Left lobe of liver (tissue), 2 donors: ENCODE measurements at places on chromosomes 7 and 10. TPM values are rescaled to one million over a fixed set of nuclear protein-coding genes. Genes with fewer than 3 reads are reported as not detected.

Gene CRTAC1
- 0.28 TPM for total RNA-seq

DNA sequence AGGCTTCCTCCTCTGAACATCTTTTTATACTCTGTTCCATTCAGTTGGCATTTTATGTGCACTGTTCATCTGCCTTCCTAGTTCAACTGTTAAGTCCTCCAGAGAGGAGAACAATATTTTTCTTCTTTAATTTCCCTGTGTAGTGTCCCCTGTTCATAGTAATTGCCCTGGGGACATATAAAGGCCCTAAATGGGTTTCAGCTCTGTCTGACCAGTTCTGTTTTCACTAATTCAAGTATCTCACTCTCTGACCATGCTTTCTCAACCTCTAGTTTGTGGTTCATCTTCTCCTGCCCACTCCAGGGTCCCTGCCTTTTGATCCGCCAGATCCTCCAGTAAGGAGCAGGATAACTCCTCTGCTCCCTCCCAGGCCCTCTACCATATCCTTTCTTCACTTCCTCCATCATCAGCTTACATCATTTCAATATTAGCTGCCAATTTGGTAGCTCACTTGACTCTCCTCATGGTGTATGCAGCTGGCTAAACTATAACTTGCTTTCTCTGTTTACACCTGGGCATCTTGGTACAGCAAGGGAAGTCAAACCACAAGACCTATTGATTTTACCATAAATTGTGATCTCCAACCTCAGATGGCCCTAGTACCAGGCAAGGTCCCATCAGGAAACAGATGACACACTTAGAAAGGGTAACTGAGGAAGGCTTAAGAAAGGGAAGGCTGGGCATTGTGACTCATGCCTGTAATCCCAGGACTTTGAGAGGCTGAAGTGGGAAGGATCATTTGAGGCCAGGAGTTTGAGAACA lies 17.7 kb upstream of the C10orf67 start:
- no peak for DNase-seq

Gene MYL10
- not detected for total RNA-seq

DNA sequence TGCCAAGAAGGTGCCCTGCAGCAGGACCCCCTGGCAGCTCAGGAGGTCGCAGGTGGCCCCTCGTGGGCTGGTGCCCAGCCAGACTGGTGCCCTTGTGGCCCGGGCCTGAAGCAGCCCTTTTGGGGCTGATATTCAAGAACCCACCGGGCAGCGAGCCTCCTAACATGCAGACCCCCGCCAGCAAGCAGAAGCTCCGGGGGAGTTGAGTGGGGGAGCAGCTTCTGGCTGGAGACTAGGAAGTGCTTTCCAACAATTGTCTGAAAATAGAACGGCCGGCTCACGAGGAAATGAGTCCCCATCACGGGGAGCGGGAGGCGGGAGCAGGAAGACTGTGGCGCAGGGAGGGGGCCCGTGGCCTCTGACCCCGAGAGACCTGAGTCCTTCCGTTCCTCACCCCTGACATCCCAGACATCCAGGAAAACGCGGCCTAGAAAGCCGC lies 9.5 kb upstream of the INTS1 start:
- no peak for DNase-seq

Gene LMTK2
- total RNA-seq, result 12.7 TPM

Gene ITPRID1
- not detected for total RNA-seq

Gene CDH23
- total RNA-seq, result 20.9 TPM

GRCh38 chr7:24504040-24504439 lies 69.2 kb upstream of the PALS2 start:
- DNase-seq, result no peak

DNA sequence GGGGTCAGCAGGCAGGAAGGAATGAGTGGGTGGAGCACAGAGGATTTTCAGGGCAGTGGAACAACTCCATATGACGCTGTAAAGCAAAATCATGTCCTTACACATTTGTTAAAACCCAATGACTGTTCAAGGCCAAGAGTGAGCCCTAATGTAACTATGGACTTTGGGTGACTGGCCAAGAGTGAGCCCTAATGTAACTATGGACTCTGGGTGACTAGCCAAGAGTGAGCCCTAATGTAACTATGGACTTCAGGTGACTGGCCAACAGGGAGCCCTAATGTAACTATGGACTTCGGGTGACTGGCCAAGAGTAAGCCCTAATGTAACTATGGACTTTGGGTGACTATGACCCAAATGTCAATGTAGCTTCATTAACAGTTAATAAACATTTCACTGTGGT lies 52.0 kb downstream of the PAXIP1 start:
- DNase-seq, result no peak

GRCh38 chr10:121171825-121172787 lies 320.9 kb downstream of the WDR11 start:
- no peak for DNase-seq

DNA sequence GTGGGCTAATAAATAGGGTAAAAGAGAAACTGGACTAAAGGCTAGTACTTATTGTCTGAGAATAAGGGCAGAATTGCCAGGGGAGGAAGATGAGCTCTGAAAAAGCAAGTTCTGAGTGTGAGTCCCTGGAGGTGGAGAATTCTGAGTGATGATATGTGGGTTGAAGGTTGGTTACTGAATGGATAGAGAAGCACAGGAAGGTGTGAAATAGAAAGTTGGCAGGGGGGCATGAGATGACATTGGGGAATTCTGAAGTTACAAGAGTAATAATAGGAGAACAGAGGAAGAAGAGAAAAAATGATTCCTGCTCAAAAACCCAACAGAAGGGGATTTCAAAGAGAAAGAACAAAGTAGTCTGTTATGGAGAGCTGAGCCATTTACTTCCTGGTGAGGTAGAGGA lies 76.9 kb downstream of the PRKCQ start:
- DNase-seq, result no peak

Gene MEIG1
- not detected for total RNA-seq

Gene TOMM7
- 146 TPM for total RNA-seq

DNA sequence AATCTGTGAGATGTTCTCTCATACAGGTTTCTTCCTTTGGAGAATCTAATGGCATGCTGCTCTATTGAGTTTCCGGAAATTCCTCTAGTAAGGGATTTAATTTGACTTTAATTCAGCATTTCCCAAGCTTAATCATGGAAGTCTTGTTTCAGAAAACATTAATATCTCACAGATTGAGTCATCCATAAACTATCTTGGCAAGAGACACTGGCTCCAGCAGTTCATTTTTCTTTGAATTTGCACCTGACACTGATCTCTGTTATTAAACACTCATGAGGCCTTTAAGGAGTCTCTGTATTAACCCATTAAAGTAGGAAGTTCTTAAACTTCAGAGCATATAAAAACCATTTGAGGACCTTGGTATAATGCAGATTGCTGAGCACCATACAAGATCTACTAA lies 3.6 kb upstream of the ITGB8 start:
- no peak for DNase-seq

Gene HOXA7
- total RNA-seq, result not detected

DNA sequence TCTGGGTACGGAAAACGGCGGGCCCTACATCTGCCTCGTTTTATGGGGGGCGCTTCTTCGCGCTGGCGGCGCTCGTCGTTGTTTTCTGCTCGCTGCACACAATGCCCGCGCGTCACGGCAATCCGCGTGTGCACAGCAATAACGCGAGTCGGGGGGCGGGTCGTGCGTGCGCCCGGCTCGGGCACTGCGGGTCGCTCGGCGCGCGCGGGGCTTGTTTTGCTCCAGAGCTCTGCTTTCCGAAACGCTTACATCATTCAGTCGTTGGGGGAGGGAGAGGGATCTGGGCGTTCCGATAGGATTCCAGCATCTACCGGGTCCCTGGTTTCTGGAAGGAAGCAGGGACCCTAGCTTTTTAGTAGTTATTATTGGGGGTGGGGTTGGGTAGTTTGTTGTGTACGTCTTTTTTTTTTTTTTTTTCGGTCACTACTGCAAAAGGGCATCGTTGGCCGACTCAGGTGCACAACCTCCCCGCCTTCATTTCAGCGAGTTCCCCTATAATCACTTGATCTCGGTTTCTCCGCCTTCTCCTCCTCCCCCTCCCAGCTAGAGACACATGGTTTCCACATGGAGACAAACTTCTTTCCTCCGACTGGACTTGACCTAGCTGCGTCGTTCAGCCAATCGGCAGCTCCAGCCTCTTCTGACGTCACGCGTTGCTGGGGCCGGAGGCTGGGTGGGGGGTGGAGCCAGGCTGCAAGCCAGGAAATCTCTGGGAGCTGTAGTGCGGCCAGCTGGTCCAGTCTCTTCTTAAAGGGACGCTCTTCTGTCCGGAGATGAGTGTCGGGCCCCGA lies 3.5 kb downstream of the MXI1 start:
- DNase-seq, result peak; percentile 99

DNA sequence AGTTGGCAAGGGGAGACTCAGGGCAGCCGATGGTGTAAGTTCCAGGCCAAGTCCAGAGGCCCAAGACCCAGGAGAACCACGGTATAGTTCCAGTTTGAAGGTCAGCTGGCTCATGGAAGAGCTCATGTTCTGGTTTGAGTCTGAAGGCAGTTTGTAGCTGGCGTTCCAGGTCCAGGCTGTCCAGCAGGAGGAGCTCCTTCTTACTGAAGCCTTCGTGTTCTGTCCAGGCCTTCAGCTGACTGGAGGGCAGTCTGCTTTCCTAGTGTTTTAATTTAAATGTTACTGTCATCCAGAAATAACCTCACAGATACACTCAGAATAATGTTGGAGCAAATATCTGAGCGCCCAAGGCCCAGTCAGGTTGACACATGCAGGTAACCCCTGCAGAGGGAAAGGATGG lies 4.2 kb downstream of the SUN1 start:
- peak; percentile 57 for DNase-seq

GRCh38 chr10:895324-895723 lies 36.2 kb downstream of the LARP4B start:
- no peak for DNase-seq

DNA sequence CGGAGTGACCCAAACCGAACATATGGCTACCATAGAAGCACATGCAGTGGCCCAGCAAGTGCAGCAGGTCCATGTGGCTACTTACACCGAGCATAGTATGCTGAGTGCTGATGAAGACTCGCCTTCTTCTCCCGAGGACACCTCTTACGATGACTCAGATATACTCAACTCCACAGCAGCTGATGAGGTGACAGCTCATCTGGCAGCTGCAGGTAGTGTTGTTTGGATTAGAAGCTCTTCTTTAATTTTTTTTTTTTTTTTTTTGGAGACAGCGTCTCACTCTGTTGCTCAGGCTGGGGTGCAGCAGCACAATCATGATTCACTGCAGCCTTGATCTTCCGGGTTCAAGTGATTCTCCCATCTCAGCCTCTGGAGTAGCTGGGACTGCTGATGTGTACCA lies 45.8 kb downstream of the NRF1 start:
- no peak for DNase-seq

GRCh38 chr10:77287647-77288120 lies 349.9 kb downstream of the KCNMA1 start:
- DNase-seq, result peak; percentile 75

- no peak for DNase-seq
Measured at GRCh38 chr7:2237109-2237602, 4.4 kb upstream of the MAD1L1 start.

Gene TBXAS1
- total RNA-seq, result 6.6 TPM

DNA sequence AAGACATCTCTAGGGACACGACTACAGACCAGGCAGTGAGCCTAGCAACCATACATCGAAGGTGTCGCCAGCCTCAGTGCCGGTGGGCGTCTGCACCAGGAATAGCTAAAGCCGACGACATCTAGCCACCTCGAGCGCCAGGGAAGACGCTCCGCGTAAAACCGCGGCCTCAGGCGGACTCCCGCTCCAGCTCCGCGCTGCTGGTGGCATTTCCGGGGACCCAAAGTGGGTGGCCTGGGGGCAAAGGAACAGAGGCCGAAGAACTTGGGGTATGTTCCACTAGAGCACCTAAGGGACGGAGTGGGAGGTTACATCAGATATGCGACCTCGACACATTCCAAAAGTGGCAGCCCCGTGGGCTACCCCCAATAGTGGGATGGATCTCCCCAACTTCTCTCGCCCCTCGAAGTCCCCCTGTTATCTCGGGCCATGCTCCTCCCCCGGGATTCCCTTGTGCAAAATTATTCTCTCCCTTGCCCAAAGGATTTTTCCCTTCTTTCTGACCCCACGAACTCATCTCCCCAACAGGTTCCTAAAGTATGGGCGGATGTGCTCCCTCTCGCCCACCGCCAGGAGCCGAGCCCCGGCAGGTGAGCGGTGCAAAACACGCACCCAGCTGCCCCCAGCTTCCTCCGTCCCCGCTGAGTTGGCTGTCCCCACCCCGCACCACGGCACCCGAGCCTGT lies 1.2 kb downstream of the KCNMA1 start:
- DNase-seq, result no peak

GRCh38 chr10:131149586-131149985 lies 161.9 kb downstream of the TCERG1L start:
- DNase-seq, result no peak

Gene GNAT3
- total RNA-seq, result not detected

GRCh38 chr10:129136951-129137350 lies 330.1 kb upstream of the MGMT start:
- DNase-seq, result no peak

GRCh38 chr7:29424295-29424983 lies 139.2 kb upstream of the PRR15 start:
- DNase-seq, result no peak

- DNase-seq, result no peak
Measured at GRCh38 chr7:26198133-26198780, 2.3 kb downstream of the HNRNPA2B1 start.

GRCh38 chr10:77351386-77351785 lies 286.2 kb downstream of the KCNMA1 start:
- DNase-seq, result no peak

DNA sequence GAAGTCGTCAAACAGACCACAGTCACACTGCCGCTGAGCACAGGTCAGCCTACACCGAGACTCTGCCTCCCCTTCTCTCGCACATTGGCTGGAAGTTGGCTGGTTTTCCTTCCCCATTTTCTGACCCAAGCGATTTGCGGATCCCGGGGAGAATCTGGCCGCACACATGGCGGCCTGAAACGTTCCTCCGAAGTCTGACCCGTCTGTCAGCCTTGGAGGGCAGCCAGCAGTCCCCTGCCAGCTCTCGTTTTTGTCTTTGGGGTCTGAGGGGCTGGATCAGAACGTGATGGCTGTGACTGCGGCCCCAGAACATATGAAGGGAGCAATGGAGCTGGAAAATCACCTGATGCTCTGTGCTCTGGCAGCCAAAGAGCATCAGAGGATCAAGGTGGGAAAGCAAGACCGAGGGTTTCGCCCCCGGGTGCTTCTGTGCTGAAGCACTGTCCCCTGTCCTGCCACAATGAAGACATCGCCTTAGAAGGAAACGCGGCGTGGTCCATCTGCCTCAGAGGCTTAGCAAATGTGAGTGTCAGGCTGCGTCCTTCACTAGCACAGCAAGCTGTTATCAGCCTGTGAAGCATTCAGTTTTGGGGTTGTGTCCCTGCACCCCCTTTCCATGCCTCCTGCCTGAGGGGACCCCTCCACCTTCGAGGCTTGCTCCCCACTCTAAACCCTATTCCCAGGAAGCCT lies 119.3 kb upstream of the SHH start:
- no peak for DNase-seq

Gene OR6V1
- total RNA-seq, result not detected

- DNase-seq, result peak; percentile 50
Measured at GRCh38 chr7:108637049-108637621, 67.5 kb downstream of the DNAJB9 start.

- no peak for DNase-seq
Measured at GRCh38 chr10:124225467-124226270, 132.3 kb upstream of the CHST15 start.

GRCh38 chr7:140017543-140017942 lies 45.2 kb downstream of the PARP12 start:
- no peak for DNase-seq
